ENCODE measurements at places on chromosomes 5 and 9. TPM values are rescaled to one million over a fixed set of nuclear protein-coding genes. Genes with fewer than 3 reads are reported as not detected.

The STKLD1 gene
- total RNA-seq = 0.32 TPM

The FANCC gene
- total RNA-seq = 7.8 TPM

The PCA3 gene
- not detected for total RNA-seq

The PTGS1 gene
- 10.4 TPM for total RNA-seq

The SPTLC1 gene
- total RNA-seq = 110 TPM

The HK3 gene
- not detected for total RNA-seq

The N4BP3 gene
- total RNA-seq = 0.43 TPM

The ANKRD34B gene
- total RNA-seq = not detected

The PCDHA8 gene
- under 0.01 TPM for total RNA-seq

The ITGA1 gene
- total RNA-seq = 104 TPM

The FOXI1 gene
- total RNA-seq = not detected

The NEUROG1 gene
- total RNA-seq = not detected

The FAM151B gene
- 8.6 TPM for total RNA-seq

The ISL1 gene
- total RNA-seq = not detected

The PNPLA7 gene
- total RNA-seq = 0.64 TPM

The FCN2 gene
- not detected for total RNA-seq

The PGM5 gene
- 2.6 TPM for total RNA-seq

The DBH gene
- not detected for total RNA-seq

The PIP5K1B gene
- total RNA-seq = under 0.01 TPM

The GRXCR2 gene
- not detected for total RNA-seq

The SPINK7 gene
- total RNA-seq = not detected

The MRNIP gene
- 9.0 TPM for total RNA-seq

The ADGRD2 gene
- not detected for total RNA-seq

The MUSK gene
- not detected for total RNA-seq

The PTTG1 gene
- total RNA-seq = 158 TPM

The FOXD4L5 gene
- total RNA-seq = under 0.01 TPM

The KIF4B gene
- total RNA-seq = not detected

The EGR1 gene
- 6.1 TPM for total RNA-seq

The QRFP gene
- total RNA-seq = not detected

The BNC2 gene
- total RNA-seq = 41.6 TPM

The KCNN2 gene
- 2.6 TPM for total RNA-seq

The BTF3 gene
- 232 TPM for total RNA-seq

The PCDHGB6 gene
- total RNA-seq = 4.2 TPM

The PCDHGB7 gene
- 11.2 TPM for total RNA-seq

The NKD2 gene
- total RNA-seq = 2.2 TPM

The PCAT7 gene
- 0.64 TPM for total RNA-seq

Measured in fibroblast of villous mesenchyme (primary cell).